ENCODE measurements at places on chromosomes 5 and 9.

DNA sequence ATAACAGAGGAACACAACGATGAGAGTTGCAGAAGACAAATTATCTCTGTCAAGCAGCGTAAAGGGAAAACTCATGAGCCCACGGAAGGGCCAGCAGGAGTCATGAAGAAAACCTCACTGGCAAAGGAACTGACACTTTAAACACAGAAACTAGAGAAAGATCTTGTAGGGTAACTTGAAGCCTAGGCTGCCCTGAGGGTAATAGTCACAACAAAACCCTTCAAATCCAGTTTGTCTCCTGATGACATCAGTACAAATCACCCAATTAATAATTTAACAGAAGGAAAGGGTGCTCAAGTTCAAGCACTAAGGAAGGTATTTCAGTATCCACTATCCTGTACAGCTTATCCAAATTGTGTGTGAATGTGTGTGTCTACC lies 549.1 kb downstream of the MTRR start:
- no peak for DNase-seq

GRCh38 chr9:85302938-85303756 lies 438.6 kb downstream of the AGTPBP1 start:
- DNase-seq = no peak

DNA sequence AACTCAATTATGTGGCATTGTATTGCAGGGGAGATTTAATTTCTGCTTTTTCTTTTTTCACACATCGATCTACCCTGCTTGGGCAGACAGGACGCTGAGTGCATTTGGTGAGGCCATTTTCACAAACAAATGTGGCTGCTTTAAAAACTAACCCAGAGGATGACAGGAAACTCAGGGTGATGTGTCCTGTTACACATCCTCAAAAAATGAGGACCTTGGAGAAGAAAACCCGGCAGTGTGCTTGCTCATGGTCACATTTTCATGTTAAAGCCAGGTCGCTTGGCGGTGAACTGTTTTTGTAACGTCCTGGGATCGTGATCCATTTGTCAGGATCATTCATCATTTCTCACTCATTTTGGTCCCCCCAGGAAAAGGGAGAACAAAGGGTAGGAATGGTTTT lies 478.3 kb upstream of the ADAMTS16 start:
- no peak for DNase-seq

DNA sequence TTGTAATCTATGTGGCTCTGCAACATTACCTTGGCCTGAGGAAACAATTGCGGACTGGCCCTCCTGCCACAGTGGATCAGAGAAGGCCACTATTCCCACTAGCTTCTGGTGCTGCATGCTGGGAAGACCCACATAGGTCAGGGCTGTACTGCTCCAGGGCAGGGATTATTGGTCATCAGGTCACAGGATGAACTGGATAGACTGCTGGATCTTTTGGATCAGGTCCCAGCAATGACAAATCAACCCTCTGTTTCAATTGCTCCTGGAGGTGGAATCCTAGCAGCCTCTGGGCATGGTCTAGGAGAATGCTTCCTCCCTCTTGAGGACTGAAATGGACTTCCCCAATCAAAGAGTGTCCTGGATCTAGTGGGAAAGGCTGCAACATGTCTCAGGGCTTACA lies 66.7 kb upstream of the PHF24 start:
- no peak for DNase-seq

GRCh38 chr9:133562611-133563290 lies 28.2 kb downstream of the ADAMTSL2 start:
- no peak for DNase-seq

GRCh38 chr9:135997090-135998015 lies 36.2 kb upstream of the UBAC1 start:
- DNase-seq = no peak

DNA sequence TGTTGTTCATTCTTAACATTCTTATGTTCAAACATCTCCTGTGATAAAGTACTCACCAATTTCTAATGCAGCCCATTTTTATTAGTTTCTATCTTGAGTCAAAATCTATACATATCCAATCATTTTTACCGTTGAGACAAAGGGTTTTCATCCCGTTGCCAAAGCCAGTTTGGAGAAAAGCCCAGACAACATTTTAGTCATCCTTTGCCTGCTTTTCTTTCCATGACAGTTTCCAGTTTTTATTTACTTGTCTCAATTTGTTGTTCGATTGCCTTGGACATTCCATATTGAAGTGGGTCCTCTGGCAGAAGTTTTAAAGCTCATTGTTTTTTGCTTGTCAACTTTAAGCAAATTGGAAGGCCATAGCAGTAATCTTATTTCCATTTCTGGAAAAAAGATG lies 123.9 kb downstream of the RAB3C start:
- DNase-seq = no peak

All from stimulated activated naive CD4-positive, alpha-beta T cell (primary cell).